ENCODE measurements at places on chromosomes 3 and 15.
A peak's percentile ranks its signal among the peaks of the same experiment; 100 is the strongest.

DNA sequence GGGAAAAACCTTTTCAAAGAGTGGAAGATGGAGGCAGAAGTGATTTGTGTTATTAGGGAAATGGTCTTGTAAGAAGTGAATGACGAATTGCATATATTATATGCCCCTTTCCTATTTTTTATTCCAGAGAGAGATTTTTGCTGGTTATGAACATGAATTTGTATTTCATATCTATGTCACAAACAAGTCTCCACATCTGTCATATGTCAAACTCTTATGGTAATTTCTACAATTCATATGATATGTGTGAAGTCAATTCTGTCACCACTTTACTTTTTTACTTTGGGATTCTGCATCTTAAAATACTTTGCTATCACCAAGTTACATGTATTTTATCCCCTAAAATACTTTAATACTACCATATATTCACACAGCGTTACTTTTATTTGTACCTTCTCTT lies 594.2 kb upstream of the ARPP21 start:
- no peak for DNase-seq

- no peak for DNase-seq
Observed at GRCh38 chr3:152719264-152719663, 115.7 kb upstream of the P2RY1 start.

- no peak for DNase-seq
Observed at GRCh38 chr15:79193103-79193502, 89.4 kb upstream of the ANKRD34C start.

GRCh38 chr15:84761607-84762131 lies 13.3 kb downstream of the ZNF592 start:
- DNase-seq: no peak

GRCh38 chr3:10417847-10418246 lies 87.5 kb downstream of the ATP2B2 start:
- peak; percentile 55 for DNase-seq

DNA sequence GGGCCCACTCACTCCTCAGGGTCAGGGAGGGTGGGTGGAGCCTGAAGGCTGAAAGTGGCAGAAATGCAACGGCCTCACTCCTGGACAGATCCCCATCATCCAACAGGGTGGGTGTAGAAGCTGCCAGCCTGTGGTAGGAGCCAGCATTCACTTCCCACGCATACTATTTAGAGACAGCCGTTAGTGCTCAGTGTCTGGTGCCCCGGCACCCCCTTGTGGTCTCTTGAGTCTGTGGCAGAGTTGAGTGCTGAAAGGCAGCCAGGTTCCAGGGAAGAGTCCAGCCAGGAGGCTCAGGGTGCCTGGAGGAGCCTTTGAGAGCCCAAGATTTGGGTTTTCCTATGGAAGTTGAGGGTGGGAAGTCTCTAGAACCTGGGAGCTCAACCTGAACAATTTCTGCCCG lies 2.1 kb upstream of the GNAT1 start:
- DNase-seq: peak; percentile 79

- no peak for DNase-seq
Observed at GRCh38 chr15:71502077-71502432, 308.3 kb upstream of the NR2E3 start.

DNA sequence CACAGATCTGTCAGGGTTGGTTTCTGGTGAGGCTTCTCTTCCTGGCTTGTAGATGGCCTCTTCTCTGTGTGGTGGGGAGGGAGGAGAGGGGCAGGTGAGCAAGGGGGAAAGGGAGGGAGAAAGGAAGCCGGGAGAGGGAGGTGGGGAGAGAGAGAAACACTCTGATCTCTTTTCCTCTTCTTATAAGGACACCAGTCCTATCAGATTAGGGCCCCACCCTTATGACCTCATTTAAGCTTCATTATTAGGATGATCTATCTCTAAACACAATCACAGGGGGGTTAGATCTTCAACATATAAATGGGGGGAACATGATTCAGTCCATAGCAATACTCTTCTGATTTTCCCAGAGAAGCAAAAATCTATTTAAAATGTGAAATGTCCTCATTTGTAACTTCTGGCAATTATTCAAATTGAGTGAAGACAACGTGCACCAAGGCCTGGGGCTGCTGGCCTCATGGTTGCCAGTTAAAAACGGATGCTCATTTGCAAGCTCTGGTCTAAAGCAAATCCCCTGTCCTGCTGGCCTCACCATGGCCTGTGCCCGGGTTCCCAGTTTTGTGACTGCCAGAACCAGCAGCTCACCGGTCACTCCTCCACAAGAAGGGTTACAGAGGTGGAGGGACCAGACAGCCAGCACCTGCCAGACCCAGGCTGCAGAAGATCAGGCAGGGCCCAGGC lies 8.3 kb downstream of the POMGNT2 start:
- DNase-seq: no peak

- no peak for DNase-seq
Observed at GRCh38 chr15:26634319-26634718, 138.5 kb downstream of the GABRB3 start.

GRCh38 chr15:82139823-82140268 lies 94.0 kb upstream of the MEX3B start:
- DNase-seq: peak; percentile 69

DNA sequence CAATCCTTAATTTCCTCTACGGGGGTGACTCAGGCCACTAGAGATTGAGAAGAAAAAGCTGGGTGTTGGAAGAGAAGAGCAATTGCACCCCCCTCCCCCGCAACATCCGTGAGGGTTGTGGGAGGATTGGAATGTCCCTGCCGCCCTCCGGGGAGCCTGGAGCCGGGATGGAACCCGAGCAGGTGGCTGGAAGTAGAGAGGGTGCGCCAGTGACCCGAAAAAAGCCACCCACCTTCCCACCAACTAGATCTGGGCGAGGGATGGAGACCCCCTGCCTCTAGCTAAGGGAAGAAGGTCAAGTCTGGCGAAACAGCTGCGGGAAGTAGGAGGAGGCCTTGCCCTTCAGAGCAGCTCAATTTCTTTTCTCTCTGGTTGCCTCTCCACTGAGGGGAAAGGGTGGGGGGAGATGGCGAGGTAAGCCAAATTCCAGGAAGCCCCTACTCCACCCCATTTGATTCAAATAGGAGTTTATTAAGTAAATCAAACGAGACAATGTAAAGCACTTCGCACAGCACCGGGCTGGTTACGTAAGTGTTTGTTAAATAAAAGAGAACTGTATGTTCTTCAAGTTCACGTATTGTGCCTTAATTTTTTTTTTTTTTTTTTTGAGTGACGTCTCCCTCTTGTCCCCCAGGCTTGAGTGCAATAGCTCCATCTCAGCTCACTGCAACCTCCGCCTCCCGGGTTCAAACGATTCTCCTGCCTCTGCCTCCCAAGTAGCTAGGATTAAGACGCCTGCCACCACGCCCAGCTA lies 1.1 kb upstream of the WWTR1 start:
- peak; percentile 71 for DNase-seq

DNA sequence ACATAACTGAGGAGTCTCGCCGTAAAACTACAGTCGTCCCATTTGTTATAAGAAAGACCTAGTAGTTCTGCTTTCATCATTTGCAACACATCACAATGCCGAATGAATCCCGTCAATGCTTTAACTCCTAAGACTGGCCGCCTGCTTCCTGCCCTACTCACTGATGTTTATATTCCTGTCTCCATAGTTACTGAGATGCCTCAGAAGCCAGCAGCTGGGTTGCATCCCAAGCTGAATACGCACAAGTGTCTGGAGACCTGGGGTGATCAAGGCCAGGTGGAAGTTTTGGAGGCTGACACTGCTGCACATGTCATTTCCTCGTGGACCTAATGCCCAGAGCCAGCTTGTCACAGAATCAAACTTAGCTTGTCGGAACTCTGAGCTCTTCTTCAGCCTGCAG lies 95.2 kb upstream of the UBE2E1 start:
- no peak for DNase-seq

GRCh38 chr15:91857772-91858171 lies 4.3 kb downstream of the SLCO3A1 start:
- DNase-seq: no peak

- no peak for DNase-seq
Observed at GRCh38 chr3:5212628-5213573, 25.4 kb downstream of the EDEM1 start.

DNA sequence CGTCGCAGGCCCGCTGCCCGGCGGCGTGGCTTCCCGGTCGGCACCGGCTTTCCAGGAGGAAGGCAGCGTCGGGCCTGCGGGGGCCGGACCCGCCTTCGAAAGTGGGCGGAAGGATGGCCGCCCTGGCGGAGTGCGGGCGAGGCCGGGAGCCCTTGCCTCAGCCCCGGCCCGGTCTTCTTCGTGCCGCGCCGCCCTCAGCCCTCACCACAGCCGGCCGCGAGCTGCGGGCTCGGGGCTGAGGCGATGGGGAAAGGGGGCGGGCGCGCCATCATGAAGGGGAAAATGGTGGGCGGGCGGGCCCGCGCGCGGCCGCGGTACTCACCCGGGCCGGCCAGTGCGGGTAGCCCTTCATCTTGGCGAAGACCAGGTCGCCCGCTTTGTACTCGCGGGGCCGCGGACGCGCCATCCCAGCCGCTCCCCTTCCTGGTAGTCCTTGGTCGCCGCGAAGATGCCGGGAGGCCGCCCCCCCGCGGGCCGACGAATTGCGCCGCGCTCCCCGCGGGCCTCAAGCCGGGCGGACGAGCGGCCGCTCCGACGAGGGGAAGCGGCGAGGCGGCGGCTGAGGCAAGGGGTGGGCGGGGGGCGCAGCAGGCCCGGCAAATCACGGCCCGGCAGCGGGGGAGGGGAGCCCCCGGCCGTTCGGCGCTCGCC lies 489 bp downstream of the HDGFL3 start:
- peak; percentile 27 for DNase-seq

GRCh38 chr3:42692667-42693529 lies 7.6 kb downstream of the KLHL40 start:
- no peak for DNase-seq

- no peak for DNase-seq
Observed at GRCh38 chr3:161264852-161265251, 43.7 kb downstream of the NMD3 start.

DNA sequence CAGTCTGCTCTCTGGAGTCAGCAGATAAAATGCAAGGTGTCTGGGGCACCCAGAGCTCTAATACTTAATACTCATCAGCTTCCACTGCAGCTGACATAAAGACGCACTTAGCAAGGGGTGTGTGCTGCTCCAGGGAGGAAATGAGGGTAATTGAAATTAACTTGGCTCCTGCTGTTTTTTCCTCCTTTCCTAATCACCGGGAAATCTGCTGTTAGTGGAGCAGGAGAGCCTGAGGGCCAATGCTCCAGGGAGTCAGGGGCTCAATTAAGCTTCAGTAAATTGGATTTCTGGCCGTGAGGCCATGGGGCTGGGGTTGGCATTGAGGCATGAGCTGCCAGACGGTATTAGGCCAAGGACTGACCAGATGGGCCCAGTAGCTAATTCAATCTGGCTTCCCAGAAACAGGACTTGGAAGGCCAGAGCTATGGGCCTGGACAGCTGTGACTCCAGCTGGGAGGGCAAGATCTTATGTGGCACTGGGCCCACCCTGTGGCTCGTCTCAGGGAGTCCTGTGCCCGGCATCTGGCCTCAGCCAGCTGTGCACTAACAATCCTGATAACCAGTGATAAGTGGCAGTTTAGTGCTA lies 30.7 kb upstream of the CHRNB4 start:
- no peak for DNase-seq

- DNase-seq: no peak
Observed at GRCh38 chr3:69659180-69659910, 79.9 kb upstream of the MITF start.

GRCh38 chr15:78004222-78004727 lies 73.2 kb downstream of the TBC1D2B start:
- no peak for DNase-seq

- no peak for DNase-seq
Observed at GRCh38 chr15:59996298-59997041, 7.6 kb upstream of the FOXB1 start.

DNA sequence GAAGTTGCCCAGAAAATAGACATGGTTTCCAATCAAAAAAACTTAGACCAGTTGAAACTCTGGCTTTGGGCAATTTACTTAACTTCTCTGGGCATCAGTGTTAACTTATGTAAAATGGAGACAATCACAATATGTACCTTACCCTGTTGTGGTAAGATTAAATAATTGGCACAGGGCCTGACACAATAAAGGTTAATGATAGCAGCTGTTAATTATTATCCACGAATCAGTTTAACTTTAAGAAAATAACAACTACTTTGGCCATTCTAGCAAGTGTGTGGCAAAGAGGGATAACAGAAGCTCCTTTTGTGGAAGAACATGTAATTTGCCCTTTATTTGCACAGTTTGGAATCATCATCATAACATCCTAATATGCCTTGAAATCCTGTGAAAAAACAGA lies 787.6 kb downstream of the FHIT start:
- DNase-seq: no peak

DNA sequence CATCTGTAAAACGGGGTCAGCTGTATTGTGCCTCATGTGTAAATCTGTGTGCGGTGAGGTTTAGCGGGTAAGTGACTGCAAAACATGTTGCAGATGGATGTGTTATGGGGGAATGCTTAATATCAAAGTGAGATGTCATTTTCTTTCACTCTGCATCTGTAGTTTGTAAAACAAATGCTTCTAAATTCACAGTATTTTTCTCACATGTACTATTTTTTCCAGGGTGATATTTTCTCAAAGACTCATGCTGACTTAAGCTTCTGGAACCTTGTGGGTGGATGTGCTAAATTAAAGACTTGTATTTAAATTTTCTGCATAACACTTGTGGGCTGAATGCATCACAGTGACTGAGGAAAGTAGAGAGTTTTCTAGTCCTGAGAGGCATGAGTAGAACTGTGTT lies 115.2 kb upstream of the TP63 start:
- no peak for DNase-seq

DNA sequence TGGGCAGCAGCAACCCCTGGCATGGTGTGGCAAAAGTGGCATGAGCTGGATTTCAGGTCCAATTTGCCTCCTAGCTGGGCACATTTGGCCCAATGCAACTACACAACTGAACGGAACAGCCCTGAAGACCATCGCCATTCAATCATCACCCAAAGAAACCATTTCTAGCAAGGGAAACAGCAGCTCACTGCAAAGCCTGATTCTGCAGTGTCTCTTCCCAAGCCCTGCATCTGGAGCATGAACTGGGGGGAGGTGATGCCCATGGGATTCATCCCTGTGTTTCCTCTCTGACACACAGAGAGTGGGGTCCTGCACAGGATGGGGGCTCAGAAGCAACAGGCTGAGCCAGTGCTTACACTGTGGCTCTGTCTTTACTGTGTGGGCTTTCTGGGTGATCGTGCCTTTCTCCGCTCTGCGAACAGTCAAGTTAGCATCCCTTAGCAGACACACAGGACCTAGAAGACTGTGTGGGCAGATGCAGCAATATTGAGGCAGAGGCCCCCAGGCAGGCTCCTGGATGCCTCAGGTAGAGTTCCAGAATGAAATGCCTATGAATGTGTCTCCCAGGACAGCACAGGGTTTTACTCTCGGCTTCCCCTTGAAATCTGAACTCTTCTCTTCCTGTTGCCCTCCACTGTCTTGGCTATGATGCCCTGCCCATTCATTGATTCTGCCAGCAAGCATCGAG lies 91.1 kb upstream of the ALDH1A3 start:
- DNase-seq: no peak

GRCh38 chr3:32460031-32460749 lies 42.5 kb downstream of the CMTM6 start:
- no peak for DNase-seq

DNA sequence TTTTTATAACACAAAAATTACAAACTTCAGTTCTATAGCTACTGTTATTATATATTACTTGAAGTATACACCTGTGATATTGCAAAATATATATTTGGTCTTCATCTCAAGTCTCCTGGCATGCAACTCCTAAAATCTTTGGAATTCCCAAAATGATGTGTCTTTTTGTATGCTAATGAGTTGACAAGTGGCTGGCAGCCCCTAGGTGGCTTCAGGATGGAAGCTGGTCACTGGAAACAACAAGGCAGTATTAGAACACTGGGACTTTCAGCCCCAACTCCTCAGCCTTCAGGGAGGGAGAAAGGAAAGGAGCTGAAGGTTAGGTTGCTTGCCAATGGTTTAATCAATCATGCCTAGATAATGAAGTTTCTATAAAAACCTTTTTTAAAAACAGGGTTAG lies 112.0 kb downstream of the SCAPER start:
- DNase-seq: no peak
